ENCODE measurements at places on chromosomes 1 and 21.

GRCh38 chr1:59498640-59499039 is 201.7 kb downstream of the FGGY start:
- no peak for DNase-seq

- no peak for DNase-seq
Measured at GRCh38 chr1:46532095-46532494, 19.4 kb downstream of the KNCN start.

GRCh38 chr1:243946946-243947345 is 96.9 kb upstream of the AKT3 start:
- DNase-seq = no peak

DNA sequence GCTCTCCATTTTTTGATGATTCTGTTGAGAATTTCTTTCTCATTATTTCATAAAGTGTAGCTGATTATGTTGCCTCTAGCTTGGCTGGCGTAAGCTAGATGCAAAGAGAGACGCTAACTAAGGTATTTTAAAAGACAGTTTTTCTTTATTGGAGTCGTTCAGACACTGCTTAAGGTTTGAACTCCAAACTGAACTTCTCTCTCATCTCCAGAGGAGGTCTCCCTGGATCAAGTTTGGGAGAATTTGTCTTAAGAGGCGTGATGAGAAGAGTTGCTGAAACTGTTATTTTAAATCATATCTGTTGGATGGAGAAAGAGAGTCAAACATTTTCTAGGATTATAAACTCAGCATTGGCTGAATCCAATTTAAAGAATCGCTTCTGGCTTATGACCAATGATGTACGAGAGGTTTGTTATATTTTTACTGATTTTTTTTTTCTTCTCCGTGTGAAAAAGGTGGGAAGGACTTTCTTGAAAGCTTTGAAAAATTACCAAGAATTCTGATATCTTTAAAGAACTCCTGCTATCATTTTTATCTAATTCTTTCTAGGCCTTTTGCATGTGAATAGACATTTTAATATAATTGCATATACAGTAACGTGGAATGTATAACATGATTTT is 34.0 kb downstream of the MAP3K7CL start:
- DNase-seq = no peak

DNA sequence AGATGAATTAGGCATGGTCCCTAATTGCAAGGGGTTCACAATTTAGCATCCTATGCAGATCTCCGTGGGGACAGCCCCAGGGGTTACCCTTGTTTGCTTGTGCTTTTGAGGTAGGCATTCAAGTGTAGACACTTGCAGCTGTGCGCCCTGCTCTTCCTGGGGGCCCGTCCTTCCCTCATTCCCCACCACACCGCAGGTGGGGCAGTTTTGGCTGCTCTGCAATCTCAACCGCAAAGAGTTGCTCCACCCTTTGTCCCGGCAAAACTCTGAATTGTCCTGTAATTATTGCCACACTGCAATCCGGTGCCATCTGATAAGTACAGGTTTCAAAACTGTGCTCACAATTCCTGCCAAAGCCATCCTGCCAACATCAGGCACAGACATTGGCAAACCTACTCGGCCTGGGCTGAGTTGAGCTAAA is 65.4 kb upstream of the LYST start:
- no peak for DNase-seq

GRCh38 chr1:107941123-107941522 is 23.9 kb downstream of the VAV3 start:
- DNase-seq = no peak

GRCh38 chr1:46034601-46035516 is 97.6 kb downstream of the PIK3R3 start:
- DNase-seq = no peak

DNA sequence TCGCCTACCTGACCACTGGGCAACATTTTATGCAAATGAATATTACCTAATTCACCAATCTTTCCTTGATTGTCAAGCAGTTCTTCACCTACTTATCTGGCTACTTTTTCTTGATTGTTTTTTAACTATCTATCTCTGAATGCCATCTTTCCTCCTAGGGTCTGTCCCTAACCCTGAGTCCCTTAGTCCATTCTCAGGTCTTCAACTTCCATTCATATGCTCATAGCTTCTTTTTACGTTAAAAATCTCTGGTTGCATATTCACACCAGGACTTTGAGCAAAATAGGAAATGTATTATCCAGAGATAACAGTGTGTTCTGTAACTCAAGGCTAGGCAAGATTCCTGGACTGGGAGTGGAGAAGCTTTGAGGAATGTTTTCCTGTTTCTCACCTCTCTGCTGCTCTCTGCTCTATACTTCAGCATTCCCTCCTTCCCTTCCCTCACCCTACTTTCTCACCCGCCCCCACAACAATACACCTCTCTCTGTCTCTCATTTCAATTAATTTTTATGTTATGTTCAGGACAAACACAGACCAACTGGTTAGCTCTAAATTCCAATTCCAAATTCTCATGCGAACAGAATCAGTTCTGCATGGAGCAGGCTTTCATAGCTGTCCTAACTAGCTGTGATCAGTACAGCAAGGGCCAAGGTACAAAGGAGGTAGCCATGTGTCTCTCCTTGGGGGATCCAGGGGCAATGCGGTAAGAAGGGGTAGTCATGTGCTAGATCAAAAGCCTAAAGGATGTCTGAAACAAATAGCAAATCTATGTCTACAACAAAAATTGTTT is 278.4 kb downstream of the USH2A start:
- no peak for DNase-seq

Data from T follicular helper cell (primary cell).